Cortex of kidney (tissue), 1 donor: ENCODE measurements at places on chromosomes 6 and 20.

DNA sequence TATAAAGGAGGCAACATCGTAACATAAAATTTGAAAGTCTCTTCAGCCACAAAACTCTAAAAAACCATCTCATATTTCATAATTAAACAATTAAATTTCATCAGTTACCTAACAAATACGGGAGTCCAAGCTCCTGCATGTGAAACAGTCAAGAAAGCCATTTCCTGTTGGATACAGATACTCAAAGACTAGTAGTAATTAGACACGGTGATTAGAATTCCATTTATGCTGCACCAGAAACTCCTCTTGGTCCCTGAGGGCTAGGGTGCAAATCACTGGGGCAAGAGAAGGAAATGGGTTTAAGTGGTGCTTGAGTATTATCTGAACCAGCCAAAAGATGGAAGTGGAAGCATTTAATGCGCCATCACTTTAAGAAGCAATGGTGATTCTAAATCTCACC is 27.4 kb downstream of the TRAM2 start:
- DNase-seq, result no peak

DNA sequence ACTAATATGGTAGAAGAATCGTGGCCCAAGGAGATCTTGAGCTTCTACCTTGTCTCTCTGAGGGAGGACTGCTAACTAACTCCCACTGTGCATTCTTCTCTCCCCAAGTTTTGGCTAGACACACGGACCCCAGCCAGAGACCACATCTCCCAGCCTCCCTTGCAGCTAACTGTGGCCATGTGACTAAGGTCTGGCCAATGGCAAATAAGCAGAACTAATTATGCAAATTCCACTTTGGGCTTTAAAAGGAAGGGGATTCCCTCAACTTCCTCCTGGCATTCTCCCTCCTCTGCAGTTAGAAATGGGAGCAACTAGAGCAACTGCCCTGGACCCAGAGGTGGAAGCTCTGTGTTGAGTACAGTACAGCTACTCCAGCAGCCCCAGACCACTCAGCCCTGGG is 15.4 kb downstream of the BPIFA2 start:
- no peak for DNase-seq

- no peak for DNase-seq
Observed at GRCh38 chr6:157849288-157850017, 26.4 kb downstream of the SNX9 start.

DNA sequence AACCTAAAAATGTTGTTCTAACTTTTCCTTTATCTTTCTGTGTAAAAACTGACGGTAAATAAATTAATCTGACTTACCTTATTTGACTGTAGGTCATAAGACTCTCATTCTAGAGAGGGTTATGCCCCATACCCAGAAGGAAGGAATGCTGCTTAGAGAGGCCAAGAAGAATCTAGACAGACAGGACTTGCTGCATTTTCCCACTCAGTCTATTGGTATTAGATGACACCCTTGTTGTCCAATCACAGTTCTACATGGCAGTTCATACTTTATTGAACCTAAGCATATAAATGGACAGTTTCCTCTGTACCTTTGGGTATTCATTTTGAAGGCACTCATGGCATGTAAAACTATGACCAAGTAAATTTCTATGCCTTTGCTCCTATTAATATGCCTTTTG is 359.6 kb upstream of the ID4 start:
- no peak for DNase-seq

GRCh38 chr6:157374889-157375443 is 6.0 kb upstream of the ZDHHC14 start:
- no peak for DNase-seq
